ENCODE measurements at places on chromosomes 1 and 21.
A peak's percentile ranks its signal among the peaks of the same experiment; 100 is the strongest.

- DNase-seq = no peak
These were observed 514.5 kb downstream of the NPHP4 start for GRCh38 chr1:5477716-5478115.

- no peak for DNase-seq
These were observed 44.6 kb downstream of the CTTNBP2NL start for GRCh38 chr1:112440574-112440973.

- no peak for DNase-seq
These were observed 86.0 kb downstream of the UBIAD1 start for GRCh38 chr1:11358984-11359383.

- DNase-seq = peak; percentile 68
These were observed 71.0 kb upstream of the CSF3R start for GRCh38 chr1:36553591-36554322.

GRCh38 chr21:17925000-17925610 lies 105.9 kb upstream of the C21orf91 start:
- peak; percentile 78 for DNase-seq

DNA sequence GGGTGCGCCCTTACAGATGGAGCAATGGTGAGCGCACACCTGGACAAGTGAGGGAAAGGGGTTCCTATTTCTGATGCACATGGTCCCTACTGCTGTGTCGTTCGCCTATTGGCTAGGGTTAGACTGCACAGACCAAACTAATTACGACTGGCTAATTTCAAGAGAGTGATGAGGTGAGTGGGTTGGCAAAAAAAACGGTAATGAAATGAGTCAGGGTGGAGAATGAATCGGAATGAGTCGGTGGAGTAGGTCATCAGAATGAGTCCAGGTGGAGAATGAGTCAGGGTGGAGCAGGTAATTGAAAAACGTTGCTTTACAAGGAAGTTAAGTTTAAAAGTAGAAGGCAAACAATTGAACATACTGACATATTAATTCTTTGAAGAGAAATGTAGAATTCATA lies 79.8 kb downstream of the WDR4 start:
- no peak for DNase-seq

DNA sequence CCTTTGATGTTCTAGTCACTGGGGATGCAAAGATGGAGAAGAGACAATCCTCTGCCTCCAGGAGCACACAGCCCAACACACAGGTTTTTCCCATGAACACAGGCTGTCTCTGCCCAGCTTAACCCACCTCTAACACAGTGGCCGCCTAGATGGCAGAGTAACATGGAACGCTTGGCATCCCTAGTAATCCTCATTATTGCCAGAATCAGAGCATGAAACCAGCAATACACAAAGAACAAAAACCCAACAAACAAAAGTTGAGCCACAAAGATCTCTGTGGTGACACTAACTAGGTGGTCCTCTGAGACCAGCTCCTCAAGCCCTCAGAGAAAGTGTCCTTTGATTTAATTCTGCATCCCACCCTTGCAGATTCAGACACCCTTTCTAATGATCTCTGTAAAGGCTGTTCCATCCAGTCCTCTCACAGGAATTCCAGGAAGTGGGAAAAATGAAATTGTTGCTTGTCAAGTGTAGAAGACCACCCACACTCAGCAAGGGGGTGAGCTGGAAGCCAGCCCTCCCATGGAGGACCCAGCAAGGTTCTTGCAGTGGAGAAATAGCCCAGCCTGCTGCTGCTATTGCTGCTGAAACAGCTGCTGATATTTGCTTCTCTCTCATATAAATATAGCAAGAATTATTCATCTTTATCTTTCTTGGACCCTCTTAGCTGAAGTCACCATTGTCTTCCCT lies 7.4 kb upstream of the ATP2B4 start:
- DNase-seq = no peak

- no peak for DNase-seq
These were observed 58.7 kb downstream of the IGSF21 start for GRCh38 chr1:18166341-18166740.

DNA sequence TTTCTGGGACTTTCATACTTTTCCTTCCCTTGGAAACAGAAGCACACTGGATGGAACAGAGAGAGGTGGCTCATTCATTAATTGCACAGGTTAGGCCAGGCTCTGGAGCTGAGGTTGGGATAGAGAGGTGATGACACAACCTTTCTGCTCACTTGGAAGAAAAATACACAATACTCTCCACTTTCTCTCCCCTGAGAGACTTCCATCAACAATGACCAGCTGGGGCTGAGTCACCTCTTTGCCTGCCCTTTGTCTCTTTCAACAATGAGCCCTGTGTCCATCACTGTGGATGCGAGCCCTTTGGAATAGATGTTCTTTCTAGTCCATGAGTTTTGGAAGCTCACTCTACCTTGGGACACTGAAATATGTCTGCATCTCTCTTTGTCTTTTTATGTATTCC lies 43.1 kb downstream of the ATP2B4 start:
- peak; percentile 51 for DNase-seq

DNA sequence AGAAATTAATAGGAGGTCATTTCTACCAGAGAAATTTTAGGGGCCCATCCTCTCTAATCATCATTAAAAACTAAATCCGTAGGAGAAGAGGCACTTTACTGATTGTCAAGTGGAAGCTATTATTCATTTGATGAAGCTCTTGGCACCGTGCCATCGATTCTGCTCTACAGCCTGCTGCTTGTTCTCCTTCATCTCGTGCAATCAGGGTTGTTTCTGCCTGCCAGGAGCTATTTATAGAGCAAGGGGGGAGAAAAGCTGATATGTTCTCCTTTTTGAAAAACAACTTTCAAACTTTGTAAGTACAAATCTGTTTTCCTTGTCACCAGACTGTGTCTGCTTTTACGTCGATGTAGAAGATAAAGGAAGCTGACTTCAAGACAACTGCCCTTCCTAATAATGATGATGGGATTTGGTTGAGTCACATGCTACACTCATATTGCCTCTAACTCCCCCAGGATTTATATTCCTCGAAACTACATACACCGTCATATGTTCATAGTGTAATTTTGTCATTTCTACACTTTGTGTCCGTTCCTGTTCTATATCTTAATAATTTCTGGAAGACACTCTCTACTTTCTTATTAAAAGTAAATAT lies 169.6 kb upstream of the LHX8 start:
- DNase-seq = peak; percentile 0

DNA sequence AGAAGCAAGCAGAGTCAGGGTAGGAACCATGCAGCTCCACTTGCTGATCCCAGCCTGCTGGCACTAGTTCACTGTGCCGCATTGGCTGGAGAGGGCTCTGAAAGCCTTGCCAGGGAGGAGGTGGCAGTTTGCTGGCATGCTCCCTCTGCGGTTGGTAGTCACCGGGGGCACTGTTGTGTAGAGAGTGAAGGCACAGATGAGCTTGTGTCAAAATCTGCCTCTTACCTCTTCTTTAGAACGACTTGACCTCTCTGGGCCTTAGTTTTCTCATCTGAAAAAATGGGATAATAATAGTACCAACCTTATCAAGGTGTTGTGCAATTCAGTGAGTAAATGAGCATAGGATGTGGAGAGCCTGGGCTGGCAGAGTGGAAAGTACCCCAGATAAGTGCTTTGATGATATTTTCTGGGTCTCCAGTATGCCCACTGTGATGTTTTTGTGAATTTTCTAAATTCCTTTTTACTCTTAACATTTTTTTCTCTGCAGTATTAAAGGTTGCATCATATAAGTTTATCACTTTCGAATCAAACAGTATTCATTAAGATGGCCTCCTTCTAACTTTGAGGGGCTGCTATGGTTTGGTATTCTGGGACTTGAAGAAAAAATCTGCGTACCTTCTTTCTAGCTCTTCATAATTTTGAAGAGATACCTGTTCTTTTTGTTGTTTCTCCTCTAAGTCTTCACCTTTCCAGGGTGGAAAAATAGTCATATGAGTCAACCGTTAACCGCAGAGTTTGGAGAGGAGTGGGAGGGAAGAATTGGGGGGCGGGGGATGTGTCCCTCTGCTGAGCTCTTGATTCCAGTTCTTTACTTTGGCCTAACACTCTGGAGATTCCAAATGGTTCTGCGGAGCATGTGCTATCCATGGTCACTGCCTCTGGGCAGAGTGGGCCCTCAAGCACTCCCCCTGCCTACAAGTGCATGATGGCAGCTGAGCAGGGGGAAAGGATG lies 26.8 kb downstream of the SZRD1 start:
- no peak for DNase-seq

GRCh38 chr1:207362962-207363860 lies 41.7 kb downstream of the CD55 start:
- DNase-seq = peak; percentile 79

GRCh38 chr1:165114022-165114888 lies 242.3 kb downstream of the LMX1A start:
- DNase-seq = peak; percentile 62

GRCh38 chr1:112544011-112544688 lies 35.4 kb downstream of the WNT2B start:
- peak; percentile 97 for DNase-seq

DNA sequence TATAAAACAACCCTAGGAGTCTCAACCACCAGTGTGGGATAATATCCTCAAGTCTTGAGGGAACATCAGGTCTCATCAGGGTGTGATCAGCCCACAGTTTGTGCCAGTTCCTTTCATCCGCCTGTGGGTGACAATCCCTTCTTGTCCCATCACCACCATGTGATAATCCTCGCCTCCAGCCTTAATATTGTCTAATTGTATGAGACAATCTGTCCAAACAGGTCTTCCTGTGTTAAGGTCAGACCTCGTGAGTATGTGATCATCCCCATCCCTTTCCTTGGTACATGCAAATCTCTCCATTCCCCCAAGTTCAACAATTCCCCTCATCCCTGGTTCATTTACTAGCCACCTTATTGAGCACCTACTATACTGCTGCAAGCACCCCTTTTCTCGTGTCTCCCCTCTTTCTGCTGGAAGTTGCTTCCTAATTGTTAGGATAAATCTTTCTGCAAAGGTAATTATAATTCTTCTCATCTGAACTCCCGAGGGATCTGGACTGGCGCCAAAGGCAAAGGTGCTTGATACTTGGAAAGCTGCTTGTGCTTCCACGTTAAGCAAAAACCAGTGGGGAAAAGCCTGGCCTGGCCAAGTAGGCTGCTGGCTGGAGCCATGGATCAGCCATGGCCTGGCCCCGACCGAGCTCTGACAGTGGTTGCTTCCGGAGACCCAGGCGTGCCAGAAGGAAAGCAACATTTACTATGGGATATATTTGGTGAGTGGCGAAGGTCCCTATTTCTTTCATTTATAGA lies 92.5 kb downstream of the RNF220 start:
- DNase-seq = no peak

DNA sequence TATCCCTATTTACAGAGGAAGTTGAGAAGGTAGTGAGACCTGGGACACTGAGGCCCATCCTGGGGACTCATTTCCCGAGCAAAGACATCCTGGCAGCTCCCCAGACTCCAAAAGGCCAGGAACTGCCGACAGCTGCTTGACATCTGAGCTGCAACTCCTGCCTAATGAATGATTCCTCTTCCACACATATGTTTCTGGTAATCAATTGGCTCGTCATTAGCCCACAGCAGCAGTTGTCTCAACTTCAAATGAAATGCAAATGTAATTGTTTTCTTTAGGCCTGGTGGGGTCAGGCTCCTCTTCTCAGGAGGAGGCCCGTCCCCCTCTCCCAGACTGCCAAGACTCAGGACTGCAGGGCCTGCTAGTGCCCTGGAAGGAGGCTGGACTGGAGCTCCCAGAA lies 61.8 kb upstream of the DISP3 start:
- DNase-seq = no peak

DNA sequence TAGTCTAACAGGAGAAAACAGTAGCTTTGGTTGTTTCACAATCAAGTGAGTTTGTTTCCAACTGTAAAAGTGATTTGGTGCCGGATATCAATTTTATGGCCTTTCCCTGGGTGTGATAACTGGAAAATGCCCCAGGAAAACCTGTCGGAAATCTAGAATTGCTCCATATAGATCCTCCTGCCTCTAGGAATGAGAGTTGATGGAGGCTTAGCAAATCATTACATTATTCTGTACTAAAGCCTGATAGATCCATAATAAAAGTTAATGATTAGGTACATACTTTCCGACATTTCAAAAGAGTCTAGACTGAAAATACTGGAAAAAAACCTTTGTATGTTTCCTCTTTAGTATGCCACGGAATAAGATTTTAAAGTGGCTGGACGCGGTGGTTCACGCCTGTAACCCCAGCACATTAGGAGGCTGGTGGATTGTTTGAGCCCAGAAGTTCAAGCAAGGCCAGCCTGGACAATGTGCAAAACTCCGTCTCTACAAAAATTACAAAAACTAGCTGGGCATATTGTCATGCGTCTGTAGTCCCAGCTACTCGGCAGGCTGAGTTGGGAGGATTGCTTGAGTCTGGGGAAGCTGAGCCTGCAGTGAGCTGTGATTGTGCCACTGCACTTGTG lies 70.0 kb upstream of the SLC45A1 start:
- no peak for DNase-seq

GRCh38 chr1:228070851-228071250 lies 11.7 kb upstream of the ARF1 start:
- DNase-seq = no peak

DNA sequence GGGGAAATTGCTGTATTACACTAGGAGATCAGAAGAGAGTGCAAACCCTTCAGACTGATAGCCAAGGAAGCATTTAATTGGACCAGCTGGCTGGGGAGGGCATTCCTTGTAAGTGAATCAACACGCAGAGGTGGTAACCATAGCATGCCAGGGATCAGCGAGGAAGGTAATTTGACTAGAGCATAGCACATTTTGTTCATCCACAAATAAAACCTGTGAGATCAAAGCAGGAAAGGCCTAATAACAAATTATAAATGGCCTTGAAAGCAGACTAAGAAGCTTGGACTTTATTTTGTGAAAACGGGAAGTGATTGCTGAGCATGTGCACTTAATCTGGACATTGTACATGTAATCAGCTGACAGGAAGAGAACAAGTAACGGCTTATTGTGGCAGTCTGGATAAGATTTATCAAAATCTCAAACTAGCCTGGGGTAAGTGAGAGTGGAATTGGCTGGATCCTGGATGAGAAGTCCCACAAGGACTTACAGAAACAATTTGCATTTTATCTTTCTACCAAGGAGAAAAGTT lies 11.7 kb upstream of the CD55 start:
- peak; percentile 93 for DNase-seq

GRCh38 chr1:170162459-170163246 lies 16.9 kb downstream of the NTMT2 start:
- DNase-seq = peak; percentile 92

- no peak for DNase-seq
These were observed 6.0 kb downstream of the PEA15 start for GRCh38 chr1:160211046-160211790.

- DNase-seq = no peak
These were observed 27.7 kb downstream of the ATP1A1 start for GRCh38 chr1:116400780-116401179.

GRCh38 chr1:217563179-217563578 lies 67.7 kb downstream of the GPATCH2 start:
- DNase-seq = no peak

DNA sequence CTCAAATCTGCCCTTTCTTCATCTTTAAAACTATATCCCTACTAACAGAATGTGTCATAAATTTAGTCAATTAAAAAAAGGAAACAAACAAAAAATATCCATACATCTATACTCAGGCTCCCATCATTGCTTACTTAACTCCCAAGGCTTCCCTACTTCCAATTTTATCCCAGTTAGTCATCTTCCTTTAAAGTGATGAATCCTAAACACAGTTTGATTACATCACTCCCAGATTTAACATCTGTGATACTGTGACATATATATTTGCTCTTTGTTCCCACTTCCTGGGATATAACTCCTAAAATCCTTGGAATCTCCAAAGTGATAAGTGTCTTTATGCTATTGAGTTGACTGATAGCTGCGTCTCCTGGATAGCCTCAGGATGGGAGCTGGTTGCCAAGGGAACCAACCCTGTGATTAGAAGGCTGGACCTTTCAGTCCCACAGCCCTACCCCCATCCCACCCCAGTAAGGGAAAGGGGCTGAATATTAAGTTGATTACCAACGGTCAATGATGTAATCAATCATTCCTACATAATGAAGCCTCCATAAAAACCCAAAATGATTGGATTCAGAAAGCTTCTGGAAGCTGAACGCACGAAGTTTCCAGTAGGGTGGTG lies 21.6 kb downstream of the GLMN start:
- DNase-seq = peak; percentile 15

Measured in choroid plexus epithelial cell (primary cell).